Naive B cell (primary cell): ENCODE measurements at places on chromosomes 4 and X.

- no peak for DNase-seq
These were observed 60.5 kb downstream of the TBC1D14 start for GRCh38 chr4:6969826-6970800.

- no peak for DNase-seq
These were observed 1111.0 kb upstream of the AGA start for GRCh38 chr4:178553201-178553600.

- no peak for DNase-seq
These were observed 9.5 kb upstream of the AMMECR1 start for GRCh38 chrX:110327336-110327735.

DNA sequence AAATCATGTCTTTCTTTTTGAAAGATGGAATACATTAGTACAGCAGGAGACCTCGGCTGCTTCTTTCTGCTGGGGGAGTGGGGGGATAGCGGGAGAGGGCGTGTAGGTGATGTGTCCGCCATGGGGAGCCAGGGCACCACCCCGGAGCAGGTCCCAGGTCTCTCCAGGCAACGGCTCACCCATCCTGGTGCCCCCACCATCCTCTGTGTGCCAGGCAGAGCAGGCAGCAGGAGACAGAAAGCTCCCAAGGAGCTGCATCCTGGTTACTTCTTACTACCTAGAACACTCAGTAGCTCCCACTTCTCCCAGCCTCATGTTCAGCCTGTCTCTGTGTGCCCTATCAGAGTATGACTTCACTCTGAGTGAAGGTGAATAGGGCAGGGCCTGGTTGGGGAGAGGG, 23.6 kb downstream of the TNIP2 start:
- no peak for DNase-seq

GRCh38 chrX:137423241-137423640, 142.7 kb upstream of the ZIC3 start:
- DNase-seq = no peak

GRCh38 chr4:32000846-32001488, 1280.8 kb downstream of the PCDH7 start:
- DNase-seq = no peak

DNA sequence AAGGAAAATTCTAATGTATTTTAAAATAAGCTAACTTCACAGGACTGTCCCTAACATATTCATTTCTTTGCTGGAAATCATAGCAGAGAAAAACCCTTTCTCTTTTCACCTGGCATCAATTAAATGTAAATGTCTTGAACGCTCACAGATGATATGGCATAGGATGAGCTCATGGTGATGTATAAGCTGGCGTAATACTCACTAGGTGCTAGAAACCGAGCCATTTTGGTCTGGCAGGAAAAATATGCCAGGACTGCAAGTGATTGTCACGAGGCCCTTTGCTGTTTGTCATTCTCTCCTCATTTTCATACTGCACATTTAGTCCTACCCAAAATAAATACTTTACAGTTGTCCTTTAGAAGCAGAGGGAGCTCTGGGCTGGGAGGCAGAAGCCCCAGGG, 222.7 kb upstream of the LNX1 start:
- no peak for DNase-seq

DNA sequence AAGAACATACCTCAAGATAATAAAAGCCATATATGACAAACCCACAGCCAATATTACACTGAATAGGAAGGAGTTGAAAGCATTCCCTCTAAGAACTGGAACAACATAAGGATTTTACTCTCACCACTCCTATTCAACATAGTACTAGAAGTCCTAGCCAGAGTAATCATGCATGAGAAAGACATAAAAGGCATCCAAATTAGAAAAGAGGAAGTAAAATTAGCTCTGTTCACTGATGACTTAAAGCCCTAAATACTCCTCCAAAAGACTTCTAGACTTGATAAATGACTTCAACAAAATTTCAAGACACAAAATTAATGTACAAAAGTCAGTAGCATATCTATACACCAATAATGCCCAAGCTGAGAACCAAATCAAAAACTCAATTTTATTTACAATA, 235.7 kb downstream of the NKX6-1 start:
- no peak for DNase-seq
